ENCODE measurements at places on chromosomes 12 and 14. TPM values are rescaled to one million over a fixed set of nuclear protein-coding genes. Genes with fewer than 3 reads are reported as not detected.

DNA sequence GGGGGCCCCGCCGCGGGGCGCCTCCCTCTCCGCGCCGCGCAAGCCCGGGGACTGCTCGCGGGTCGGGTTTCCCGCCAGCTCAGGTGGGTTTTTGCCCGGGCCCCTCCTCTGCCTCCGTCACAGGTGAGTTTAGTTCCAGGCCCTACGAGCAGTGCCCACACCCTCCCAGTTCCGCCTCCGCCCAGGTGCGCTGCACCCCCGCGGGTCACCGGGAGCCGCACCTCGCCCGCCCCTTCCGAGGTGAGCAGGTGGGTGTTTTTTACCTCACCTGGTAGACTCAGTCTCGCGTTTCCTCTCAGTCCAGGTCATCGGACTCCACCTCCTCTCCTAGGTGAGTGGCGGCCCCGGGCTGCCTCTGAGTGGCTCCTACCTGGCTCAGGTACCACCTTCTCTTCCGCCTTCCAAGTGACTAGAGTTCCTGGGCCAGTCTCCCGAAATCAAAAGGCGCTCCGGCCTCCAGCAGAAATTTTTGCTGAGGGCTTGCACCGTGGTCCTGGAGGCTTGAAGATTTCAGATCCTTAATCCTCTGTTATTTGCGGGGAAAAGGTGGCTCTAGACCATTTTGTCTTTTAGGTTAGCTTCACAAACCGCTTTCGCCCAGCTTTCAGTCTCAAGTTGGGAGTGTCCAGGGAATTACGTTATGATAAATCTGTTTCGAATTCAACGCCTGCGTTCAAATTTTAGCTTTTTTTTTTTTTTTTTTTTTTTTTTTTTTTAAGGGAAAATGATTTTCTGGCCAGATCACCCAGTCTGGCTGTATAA is at the start of gene TMEM30B:
TMEM30B (minus strand) TSS at position 153 of the 762 bp plus-strand sequence. CDS start 191 bp downstream, outside the sequence.
- ATAC-seq, result no peak

DNA sequence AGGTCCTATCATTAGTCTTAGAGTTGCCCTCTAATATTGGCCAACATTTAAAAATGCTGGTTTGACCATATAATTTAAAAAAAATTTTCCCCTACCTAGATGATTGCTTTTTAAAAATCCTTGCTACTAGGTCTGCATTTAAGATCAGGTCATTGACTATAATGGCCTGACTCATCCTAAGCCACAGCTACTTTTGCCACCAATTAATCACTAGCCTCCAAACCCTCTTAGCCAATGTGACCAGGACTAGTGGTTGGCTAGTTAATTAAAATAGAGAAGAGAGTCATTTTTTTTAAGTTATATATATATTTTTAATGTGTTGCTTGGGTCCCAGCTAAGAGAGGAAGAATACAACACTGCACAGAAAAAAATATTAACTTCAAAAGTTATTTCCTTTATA is 57.5 kb downstream of the SOS2 start:
- no peak for ATAC-seq

DNA sequence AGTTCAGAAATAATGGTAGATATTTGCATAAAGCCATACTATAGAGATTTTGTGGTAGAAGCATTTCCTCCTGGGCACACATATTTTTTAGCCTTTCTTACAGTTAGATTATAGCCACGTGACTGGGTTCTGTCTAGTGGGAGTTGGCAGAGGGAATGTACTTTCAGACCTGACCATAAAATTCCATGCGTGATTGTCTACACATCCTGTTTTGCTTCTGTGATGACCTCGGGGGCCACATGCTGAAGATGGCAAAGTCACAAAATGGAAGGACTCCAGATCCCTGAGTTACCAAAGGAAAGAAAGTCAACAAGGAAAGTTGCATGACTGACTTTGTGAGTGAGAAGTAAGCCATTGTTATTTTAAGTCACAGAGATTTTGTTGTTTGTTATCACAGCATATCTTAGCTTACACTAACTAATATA is 14.6 kb upstream of the MIA2 start:
- ATAC-seq, result no peak

- peak; percentile 57 for ATAC-seq
Observed at GRCh38 chr12:50188875-50189575, 21.9 kb upstream of the CERS5 start.

GRCh38 chr14:24996930-24997725 is 52.8 kb downstream of the STXBP6 start:
- ATAC-seq, result no peak

DNA sequence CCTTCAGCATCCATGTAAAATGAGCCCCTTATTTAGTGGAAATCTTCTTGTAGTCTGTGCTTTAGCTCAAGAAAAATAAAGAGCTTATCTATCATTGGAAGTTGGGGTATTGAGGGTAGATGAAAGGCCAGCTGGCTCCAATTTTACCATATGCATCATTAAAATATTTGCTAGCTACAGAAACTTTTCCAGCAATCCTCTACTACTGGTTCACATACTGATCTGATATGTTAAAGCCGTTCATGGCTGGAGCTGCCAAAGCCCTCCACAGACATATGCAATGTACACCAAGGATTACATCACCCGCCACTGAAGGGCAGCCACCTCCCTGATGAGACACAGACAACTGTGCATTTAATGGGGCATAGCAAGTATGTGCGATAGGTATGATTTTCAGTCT is 1205.3 kb downstream of the GALC start:
- no peak for ATAC-seq

DNA sequence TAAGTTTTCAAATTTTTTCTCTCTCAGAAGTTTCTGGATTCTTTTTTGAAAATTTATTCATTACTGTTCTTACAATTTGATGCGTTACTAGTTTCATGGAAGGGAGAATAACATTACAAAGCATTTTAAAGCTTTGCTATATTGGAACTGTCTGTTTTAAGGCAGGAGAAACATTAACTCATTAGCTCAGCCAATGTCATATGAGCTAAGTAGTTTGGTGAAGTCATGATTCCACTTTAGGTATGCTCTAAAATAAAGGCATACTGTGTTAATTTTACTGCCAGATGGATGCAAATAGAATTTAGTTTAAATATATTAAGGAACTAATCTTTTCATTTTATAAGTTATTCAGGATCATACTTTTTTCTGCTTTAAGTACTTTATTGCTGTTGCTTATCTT is 46.0 kb downstream of the ARID2 start:
- no peak for ATAC-seq

GRCh38 chr12:65962921-65963861 is 138.9 kb downstream of the HMGA2 start:
- ATAC-seq, result no peak

GRCh38 chr12:42759622-42760273 is 170.2 kb upstream of the PRICKLE1 start:
- no peak for ATAC-seq

DNA sequence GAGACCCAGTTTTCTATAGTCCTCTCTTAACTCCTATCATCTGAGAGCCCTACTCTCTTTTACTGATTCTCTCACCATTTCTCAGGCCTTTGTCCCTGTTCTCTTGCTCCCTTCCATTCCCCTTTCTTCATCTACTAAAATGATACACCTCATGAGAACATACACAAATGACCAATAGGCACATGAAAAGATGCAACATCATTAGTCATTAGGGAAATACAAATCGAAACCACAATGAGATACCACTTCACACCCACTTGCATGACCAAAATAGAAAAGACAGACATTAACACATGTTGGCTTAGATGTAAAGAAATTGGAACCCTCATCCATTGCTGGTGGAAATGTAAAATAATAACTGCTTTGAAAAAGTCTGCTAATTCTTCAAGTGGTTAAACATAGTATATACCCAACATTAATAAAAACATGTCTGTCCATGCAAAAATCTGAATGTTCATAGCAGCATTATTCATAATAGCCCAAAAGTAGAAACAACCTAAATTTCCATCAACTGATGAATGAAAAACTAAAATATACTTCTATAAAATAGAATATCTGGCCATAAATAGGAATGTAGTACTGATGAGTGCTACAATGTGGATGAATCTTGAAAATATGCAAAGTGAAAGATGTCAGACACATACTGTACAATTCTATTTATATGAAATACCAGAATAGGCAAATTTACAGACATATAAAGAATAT is 66.0 kb downstream of the DENND5B start:
- peak; percentile 32 for ATAC-seq

DNA sequence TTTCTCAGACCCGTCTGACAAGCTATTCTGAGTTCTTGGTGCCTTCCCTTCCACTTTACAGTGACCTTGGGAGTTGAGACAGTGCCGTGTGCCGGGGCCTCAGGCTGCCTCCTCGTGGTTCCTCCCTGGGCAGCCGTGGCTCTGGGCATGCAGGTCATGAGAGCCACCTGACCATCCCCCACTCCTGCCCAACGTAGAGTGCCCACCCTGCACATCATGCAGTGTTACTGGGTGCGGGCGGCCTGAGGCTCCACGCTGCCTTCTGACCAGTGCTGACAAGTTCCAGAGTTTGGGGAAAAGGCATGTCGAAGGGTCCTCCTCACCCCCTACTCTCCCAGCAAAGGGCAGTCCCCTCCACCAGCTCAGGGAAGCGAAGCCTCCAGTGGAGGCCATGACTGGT is 190.5 kb downstream of the TSPAN9 start:
- ATAC-seq, result no peak

DNA sequence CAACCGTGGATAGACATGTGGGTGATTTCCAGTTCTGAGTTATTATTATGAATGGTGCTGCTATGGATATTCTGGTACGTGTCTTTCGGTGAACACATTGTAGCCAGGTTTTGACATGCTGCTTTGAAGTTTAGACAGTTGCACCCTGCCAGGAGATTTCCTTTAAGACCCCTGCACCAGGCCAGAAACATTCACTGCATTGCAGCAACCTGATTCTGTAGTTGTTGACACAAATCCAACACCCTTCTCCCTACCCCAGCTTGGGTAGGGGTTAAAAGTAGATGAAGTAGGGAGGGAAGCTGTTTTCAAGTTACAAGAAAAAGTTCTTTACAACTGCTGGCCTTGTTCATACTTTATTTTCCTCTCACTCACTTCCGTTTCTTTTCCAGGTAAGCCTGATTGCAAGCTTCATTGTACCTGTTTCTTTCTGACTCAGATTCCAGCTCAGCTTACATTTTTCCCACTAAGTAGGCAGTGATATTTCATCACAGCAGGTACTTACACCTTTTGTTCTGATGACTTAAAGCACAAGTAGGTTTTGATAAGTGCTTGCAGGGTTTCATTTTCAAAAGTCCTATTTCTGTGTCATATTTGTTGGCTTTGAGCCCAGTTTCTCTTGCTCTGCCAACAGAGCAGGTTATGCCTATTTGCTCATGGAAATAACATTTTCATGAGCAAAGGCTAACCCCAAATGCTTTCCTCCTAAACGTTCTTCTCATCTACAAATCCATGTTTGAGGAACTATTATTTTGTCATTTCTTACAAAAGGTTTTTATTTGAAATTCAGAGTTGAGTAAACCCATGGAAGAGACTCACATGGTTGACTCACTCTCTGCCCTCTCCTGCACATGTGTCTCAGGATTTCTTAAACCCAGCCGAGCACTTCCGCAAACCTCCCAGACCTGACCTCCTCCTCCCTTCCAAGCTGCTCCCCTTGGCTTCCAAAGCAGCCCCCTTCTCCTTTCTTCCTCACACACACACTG is 12.1 kb upstream of the LTA4H start:
- peak; percentile 88 for ATAC-seq

DNA sequence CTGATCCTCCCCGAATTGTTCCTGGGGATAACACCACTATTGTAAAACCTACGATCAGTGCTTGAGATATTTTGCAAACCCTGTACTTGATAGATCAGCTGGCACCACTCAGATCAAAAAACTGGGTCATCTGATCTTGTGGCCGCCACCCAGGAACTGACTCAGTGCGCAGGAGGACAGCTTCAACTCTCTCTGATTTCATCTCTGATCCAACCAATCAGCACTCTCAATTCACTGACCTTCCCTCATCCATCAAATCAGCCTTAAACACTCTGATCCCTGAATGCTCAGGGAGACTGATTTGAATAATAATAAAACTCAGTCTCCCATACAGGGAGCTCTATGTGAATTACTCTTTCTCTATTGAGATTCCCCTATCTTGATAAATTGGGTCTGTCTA is 4.2 kb upstream of the XPOT start:
- peak; percentile 46 for ATAC-seq

Gene TSPAN19
- total RNA-seq, result not detected

Gene ERP27
- 9.4 TPM for total RNA-seq

Gene NKX2-8
- total RNA-seq, result not detected

Gene ANKS1B
- 1.8 TPM for total RNA-seq

Gene CLEC4E
- total RNA-seq, result not detected

Gene RAD9B
- 1.5 TPM for total RNA-seq

Gene LEMD3
- total RNA-seq, result 21.1 TPM

Gene CLEC2B
- 54.0 TPM for total RNA-seq

Gene RABGGTA
- 68.3 TPM for total RNA-seq
